ENCODE measurements at places on chromosomes 6 and 20.

DNA sequence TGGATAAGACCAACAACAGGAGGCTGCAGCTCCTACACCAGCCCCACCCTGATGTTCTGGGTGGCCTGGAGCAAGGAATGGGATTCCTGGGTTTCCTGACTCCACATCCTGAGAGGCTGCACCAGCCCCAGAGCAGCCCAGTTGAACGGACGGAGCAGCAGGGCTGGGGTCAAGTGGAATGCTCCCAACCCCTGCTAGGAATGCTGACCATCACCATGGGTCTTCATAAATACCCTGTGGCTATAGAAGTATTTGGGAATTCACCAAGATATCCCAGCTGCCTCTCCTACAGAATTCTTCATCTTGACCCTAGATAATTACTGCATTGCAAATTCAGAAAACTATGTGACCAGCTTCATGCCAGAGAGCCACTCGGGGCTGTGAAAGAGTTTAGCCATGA lies 180.3 kb downstream of the THBS2 start:
- no peak for DNase-seq

GRCh38 chr6:45419571-45420082 lies 41.9 kb upstream of the SUPT3H start:
- DNase-seq: no peak

DNA sequence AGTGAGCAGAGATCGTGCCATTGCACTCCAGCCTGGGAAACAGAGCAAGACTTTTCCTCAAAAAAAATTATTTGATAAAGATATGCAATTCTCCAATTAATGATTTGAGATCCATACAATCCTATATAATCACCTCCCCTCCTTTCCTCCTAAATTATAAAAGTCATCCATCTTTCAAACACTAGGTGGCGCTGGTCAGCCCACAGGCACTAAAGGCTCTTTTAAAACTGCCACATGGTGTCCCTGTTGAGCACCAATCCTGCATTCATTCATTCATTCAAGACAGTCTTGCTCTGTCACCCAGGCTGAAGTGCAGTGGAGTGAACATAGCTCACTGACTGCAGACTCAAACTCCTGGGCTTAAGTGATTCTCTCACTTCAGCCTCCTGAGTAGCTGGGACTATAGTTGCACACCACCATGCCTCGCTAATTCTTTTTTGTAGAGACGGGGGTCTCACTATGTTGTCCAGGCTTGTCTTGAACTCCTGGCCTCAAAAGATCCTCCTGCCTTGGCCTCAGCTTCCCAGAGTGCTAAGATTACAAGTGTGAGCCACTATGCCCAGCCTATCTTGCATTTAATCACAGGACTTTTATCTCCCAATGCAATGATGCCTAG lies 58.7 kb upstream of the SLC2A12 start:
- peak; percentile 15 for DNase-seq

- DNase-seq: peak; percentile 35
Measured at GRCh38 chr6:83430611-83431544, at the start of gene ME1. Gene ME1 (minus strand): TSS chr6:83431051. CDS start chr6:83430954, 97 bp downstream.

DNA sequence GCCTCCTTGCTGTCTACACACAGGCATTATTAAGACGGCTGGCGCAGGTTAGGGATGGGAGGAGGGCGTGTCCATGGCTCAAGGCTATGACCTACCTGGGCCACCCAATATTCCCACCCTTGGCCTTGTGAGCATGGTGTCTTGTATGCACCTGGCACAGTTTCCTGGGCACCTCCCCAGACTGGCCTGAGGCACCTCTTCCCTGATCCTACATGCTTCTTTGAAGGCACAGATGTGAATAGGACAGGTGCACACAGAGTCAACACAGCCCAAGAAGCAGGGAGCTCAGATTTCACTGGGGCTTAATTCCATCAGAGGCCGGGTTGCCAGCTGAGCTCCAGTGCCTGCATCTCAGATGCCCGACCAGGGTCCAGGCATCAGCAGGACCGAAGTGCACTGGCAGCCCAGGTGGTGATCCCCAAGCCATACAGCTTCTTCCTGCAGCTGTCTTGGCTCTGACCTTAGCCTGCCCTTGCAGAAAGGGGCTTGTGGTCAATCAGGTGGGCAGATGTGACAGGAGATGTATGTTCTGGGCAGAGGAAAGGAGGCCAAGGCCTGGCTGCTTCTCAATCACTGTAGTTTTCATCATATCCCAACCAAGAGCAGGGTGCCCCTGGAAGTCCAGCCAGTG lies 287.7 kb downstream of the CLIC5 start:
- DNase-seq: no peak

DNA sequence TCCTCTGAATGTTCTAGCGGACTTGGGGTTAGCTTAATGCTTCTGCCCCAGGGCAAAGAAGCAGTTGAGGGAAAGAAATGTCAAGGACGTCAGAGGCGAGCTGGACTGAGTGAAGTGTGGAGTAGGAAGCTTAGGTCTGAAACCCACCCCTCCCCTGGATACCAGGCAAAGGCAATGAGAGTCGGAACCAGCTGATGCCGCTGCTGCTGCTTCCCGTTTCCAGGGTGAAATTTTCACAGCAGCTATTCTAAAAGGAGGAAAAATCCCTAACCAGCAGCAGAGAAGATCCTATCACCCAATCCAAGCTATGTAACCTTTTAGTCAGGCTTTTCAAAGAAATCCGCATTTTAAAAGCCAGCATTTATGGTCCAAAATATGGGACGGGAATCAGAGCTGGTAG lies 564.3 kb downstream of the LMBRD1 start:
- no peak for DNase-seq

DNA sequence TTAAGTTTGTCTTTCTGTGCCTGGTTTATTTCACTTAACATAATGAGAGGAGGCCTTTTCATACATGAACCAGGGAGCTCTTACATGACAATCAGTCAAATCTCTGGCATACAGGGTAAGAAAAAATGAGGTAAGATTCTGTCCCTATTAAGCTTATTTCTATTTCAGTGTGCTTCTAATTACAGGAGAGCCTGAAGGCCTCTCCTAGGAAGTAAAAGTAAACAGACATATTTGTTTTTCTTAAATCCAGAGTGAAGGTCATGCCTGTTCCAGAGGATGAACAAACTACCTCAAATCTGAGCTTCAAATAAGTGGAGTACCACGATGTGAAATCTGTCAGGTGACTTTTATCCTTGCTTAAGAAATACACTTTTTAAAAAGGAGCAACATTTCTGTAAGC lies 72.6 kb downstream of the POPDC3 start:
- DNase-seq: no peak

GRCh38 chr6:45991189-45991588 lies 24.5 kb downstream of the CLIC5 start:
- DNase-seq: no peak

DNA sequence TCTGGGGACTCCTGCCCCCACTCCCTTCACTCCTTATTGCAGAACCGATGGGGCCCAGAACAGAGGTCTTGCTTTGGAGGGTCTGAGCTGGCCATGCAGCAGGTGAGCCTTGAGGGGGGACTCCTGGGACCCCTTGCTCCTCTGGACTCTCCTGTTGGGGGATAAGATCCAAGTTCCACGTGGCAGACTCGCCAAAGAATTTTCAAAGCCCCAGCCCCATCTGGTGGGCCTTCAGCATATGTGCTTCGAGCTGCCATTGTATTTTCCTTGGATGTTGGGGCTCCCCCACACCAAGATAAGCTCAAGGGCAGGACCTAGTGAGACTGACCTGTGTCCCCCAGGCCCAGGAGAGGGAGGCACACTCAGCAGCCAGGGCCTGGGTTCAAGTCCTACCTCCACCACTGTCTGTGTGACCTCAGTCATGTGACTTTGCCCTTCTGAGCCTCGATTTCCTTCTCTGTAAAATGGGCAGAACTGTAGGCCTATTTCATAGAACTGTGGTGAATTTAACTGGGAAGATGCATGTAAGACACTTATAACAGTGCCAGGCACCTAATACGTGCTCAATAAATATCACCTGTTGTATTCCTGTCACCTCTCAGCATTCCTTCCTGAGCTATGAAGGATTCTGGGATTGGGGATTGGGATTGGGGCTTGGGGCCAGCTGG lies 115.5 kb downstream of the VEGFA start:
- DNase-seq: no peak

- no peak for DNase-seq
Measured at GRCh38 chr6:144216668-144217218, 66.4 kb downstream of the STX11 start.

DNA sequence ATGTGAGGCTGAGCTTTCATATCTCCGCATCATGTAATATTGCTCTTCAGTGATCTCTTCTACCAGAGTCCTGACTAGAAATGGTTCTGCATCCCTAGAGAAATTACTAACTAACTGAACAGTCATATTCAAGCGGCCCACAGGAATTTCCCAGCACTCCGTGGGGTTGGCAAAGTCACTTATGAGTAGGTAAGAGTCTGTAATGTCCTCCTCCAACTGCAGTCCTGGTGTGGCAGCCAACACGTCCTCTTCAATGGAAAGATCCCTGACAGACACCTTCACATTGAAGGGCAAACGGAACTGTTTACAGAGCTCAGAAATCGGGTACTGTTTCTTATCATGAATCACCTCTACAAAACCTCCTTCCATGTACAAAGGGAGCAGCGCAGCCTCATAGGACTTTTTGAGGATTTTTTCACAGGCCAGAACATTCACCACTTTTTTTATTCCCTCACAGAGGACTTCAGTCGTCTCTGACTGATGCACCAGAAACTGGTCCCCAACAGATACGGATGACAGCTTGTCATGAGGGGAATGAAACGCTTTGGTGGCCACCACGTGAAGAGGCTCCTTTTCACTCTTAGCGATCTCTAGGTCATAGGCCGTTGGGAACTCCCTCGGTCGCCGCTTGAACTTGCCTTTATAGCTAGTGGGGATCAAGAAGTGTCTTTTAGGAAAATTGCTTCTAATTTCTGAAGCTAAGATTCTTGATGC lies 87.7 kb downstream of the THEMIS start:
- no peak for DNase-seq

GRCh38 chr20:62212299-62212698 lies 7.8 kb downstream of the HRH3 start:
- DNase-seq: no peak

DNA sequence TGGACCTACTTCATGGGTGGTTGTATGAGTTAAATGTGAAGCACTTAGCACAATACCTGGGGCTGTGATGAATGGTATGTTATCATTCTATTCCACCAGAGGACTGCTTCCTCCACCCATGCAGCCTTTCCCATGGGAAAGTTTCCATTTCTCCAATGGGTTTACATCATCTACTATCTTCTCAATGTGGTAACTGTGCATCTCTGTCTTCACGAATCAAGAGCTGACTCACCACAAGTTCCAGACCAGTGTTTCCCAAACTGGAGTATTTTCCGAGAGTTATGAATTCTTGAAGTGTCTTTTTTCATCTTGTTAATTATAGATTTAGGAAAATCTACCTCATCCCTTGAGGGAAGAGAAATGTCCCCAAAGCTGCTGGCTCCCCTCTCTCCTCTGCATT lies 182.8 kb downstream of the UNC5CL start:
- DNase-seq: no peak

GRCh38 chr6:97594844-97595243 lies 311.8 kb upstream of the MMS22L start:
- DNase-seq: no peak

GRCh38 chr6:20135677-20136268 lies 76.5 kb downstream of the MBOAT1 start:
- no peak for DNase-seq

Measured in muscle of arm (tissue), 14 donors.